ENCODE measurements at places on chromosomes 1 and 21. TPM values are rescaled to one million over a fixed set of nuclear protein-coding genes. Genes with fewer than 3 reads are reported as not detected.
A peak's percentile ranks its signal among the peaks of the same experiment; 100 is the strongest.

DNA sequence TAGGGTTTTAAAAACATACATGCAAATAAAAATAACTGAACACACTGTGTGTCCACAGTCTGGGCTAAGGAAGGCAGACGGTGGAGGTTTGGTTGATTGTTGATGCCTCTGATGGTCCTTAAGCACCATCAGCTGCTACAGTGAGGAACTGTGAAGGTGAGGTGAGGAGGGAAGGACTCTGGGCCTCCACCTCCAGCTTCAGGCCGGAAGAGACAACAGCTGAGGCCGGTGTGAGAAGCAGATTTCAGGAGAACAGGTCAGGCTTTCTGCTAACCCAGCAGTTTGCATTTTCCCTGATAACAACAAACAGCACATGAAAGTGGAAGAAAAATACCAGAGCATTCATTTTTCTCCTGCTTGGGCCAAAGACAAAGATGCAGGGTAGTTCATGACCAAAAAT lies 189.9 kb upstream of the AJAP1 start:
- no peak for DNase-seq

DNA sequence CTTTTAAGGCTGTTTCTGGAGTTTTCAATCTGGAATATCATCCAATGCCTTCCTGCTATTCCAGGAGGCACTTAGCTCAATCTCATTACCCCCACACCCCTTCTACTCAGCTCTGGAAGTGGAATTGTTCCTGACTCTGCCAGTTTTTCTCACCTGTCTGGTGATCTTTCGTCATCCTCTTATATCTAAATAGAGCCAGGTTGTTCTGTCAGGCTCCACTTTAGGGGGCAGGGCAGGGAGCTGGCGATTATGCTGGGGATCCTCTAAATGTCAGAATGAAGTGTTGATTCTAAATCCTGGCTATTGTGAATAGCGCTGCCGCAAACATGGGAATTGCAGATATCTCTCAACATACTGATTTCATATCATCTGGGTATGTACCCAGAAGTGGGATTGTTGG lies 63.6 kb upstream of the ETV3 start:
- DNase-seq: no peak

GRCh38 chr1:157487096-157487495 lies 65.2 kb downstream of the FCRL5 start:
- no peak for DNase-seq

GRCh38 chr1:150006881-150007421 lies 3.6 kb downstream of the OTUD7B start:
- DNase-seq: peak; percentile 86

Gene GIPC2
- total RNA-seq: not detected

- DNase-seq: no peak
Observed at GRCh38 chr1:235640580-235640979, 9.0 kb downstream of the GNG4 start.

Gene CR1L
- not detected for total RNA-seq

DNA sequence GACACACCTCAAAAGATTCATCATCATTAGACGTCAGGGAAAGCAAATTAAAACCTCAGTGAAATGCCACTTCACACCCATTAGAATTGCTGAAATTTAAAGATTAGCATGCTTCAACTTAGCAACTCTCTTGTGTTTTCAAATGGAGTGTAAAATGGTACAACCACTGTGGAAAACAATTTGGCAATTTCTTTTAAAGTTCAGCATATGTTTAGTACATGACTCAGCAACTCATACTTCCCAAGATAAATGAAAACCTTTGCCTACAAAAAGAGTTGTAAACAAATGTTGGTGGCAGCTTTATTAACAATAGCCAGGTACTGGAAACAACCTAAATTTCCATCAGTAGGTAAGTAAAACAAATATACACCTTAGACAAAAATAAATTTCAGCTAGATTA lies 42.7 kb downstream of the ST3GAL3 start:
- DNase-seq: no peak

Gene VANGL1
- total RNA-seq: 12.9 TPM

- DNase-seq: no peak
Observed at GRCh38 chr1:18285538-18285924, 177.9 kb downstream of the IGSF21 start.

GRCh38 chr1:240804475-240804874 lies 192.5 kb upstream of the GREM2 start:
- peak; percentile 68 for DNase-seq

Gene UBIAD1
- total RNA-seq: 15.4 TPM

Gene KCNQ4
- total RNA-seq: 1.5 TPM

Gene KLHDC9
- total RNA-seq: 1.5 TPM

DNA sequence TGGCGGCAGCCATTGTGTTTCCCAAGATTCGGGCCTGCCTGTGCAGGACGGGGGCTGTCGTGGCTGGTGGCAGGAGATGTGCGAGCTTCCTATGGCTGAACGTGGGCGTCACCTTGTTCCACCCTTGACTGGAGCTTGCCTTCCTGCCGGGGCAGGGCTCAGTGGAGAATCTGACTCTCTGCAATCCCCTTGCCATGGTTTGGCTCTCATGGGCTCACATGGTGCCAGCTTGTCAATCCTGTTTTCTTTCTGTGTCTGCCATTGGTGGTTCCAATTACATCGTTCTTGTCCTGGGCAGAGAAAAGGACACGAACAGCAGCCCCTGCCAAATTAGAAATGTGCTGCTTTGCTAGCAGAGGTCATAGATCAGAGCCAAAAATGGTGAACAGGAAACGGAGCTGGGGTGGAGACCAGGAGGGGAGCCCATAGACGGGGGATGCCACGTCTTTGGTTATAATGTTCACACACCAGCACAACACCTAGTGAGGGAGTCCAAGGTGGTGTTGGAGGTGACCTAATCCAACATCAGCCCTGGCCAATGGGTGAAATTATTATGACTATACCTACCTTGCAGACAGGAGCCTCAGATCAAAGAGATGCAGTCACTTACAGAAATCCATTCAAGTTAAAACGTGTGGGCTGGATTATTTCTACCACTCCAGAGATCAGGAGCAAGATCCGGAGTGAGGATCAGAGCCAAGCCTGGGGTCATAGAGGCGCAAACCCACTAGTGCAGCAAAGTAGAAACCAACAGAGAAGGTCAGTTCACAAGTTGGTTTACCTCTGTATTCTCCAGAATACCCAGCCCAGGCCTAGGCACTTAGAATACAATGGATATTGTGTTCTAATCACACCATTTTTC lies 253.1 kb downstream of the SIPA1L2 start:
- no peak for DNase-seq

GRCh38 chr1:234665975-234666605 lies 56.1 kb upstream of the IRF2BP2 start:
- DNase-seq: peak; percentile 64

DNA sequence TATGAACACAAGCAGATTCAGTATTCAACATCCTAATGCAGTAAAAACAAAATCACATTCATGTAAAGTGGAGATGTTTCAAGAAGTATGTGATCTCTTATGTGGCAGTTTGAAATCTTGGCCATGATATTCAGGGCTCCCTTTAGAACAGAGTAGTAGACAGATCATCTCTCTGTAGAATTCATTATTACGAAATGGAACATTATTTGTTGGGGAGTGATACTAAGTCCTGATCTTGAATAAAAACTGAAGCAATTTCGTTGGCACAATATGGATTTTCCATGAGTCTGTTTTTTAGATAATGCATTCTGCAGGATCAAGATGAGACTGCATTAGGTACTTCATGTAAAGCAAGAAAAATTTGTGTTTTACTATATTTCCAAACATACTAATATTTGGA lies 264.4 kb upstream of the NRIP1 start:
- DNase-seq: no peak

Gene CLCA1
- total RNA-seq: not detected

Gene TRIM46
- total RNA-seq: 13.6 TPM

Gene BATF3
- 2.5 TPM for total RNA-seq

DNA sequence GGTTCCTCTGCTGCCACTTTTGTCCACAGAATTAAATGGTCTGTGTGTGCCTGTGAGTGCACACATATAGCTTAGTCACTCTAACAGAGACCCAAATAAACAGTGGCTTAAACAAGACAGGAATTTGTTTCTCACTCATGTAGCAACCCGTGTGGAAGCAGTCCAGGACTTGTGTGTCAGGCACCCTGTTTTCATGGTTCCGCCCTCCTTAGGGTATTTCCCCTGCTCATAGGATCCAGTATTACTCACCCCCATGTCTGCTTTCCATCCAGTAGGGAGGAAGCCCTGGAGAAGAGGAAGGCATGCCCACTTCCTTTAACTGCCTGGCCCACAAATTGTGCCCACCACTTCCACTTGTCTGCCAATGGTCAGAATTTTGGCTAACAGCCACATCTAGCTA lies 41.3 kb upstream of the TACSTD2 start:
- DNase-seq: peak; percentile 94

GRCh38 chr21:41873005-41873404 lies 6.1 kb downstream of the PRDM15 start:
- DNase-seq: no peak

- DNase-seq: no peak
Observed at GRCh38 chr1:204584699-204585372, 68.6 kb downstream of the MDM4 start.

DNA sequence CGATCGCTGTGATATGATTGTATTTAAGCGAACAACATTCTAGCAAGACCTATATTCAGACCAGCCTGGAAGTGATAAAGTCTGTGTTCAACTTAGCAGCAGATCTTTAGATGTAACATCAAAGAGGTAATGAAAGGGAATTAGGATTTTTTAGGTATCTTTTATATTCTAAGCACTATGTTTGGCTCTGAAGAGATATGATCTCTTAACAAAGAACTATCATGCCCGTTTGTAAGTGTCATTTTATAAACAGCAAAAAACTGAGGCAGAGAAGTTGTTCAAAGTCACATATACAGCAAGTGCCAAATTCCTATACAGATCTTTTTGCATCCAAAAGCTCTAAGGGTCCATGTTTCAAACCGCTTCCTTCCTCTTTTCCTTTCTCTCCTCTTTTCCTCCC lies 53.0 kb upstream of the TIAM1 start:
- no peak for DNase-seq

DNA sequence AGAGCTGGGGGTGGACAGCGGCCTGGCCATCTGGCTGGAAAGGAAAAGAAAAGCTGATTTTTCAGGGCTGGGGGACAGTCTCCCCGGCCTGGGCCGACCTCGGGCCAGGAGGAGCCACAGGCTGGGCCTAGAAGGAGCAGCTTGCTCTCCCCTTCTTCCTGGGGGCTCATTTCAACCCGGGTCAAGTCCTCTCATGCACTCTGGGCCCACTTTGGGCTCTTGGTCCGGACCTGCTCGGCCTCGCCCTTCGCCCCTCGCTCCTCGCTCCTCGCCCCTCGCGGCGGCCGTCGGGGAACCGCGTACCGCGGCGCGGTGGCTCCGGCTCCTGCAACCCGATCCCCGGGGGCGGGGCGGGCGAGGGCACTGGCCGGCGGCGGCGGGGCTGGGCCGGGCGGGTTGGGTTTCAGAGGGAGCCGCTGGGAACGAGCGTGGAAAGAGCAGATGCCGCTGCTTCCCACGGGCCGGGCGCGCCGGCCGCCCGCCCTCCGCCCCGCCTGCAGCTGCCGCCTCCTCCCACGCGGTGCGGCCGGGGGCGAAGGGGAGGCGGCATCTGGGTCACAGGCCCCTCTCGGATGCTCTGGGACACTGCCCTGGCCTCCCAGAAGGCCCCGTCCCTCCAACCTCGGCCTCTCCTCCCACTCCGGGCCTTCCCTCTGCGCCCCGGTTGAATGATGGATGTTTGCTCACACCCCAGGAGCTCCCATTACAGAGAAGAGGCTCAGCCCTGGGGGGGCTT lies 6.6 kb downstream of the HEYL start:
- DNase-seq: peak; percentile 33

- DNase-seq: no peak
Observed at GRCh38 chr1:167927046-167927754, 9.3 kb upstream of the DCAF6 start.

Gene STYXL2
- 0.82 TPM for total RNA-seq

GRCh38 chr1:47687631-47688460 lies 250.0 kb downstream of the FOXD2 start:
- no peak for DNase-seq

DNA sequence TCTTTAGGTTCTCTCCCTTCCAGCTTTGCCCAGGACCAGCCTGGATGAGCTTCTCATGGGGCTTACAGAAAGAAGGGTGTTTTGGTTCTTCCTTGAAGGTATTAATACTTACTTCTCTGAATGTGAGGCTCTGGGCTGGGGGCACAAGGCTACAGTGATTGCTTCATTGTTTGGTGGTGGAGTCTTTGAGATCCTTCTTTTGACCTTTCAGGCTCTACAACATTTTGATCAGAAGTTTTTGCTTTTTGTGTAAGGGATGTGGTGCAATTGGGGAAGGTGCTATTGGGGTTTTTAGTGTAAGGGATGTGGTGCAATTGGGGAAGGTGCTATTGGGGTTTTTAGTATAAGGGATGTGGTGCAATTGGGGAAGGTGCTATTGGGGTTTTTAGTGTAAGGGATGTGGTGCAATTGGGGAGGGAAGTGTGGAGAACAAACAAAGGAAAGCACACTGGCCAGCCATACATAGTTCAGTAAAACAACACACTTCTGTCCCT lies 103.6 kb upstream of the IVNS1ABP start:
- DNase-seq: no peak

GRCh38 chr1:119735217-119735616 lies 23.5 kb downstream of the PHGDH start:
- DNase-seq: no peak
